ENCODE measurements at places on chromosomes 1 and 21.
A peak's percentile ranks its signal among the peaks of the same experiment; 100 is the strongest.

- no peak for DNase-seq
Observed at GRCh38 chr1:116331523-116331922, 41.5 kb upstream of the ATP1A1 start.

GRCh38 chr1:44631333-44631646, 43.0 kb downstream of the TMEM53 start:
- no peak for DNase-seq

DNA sequence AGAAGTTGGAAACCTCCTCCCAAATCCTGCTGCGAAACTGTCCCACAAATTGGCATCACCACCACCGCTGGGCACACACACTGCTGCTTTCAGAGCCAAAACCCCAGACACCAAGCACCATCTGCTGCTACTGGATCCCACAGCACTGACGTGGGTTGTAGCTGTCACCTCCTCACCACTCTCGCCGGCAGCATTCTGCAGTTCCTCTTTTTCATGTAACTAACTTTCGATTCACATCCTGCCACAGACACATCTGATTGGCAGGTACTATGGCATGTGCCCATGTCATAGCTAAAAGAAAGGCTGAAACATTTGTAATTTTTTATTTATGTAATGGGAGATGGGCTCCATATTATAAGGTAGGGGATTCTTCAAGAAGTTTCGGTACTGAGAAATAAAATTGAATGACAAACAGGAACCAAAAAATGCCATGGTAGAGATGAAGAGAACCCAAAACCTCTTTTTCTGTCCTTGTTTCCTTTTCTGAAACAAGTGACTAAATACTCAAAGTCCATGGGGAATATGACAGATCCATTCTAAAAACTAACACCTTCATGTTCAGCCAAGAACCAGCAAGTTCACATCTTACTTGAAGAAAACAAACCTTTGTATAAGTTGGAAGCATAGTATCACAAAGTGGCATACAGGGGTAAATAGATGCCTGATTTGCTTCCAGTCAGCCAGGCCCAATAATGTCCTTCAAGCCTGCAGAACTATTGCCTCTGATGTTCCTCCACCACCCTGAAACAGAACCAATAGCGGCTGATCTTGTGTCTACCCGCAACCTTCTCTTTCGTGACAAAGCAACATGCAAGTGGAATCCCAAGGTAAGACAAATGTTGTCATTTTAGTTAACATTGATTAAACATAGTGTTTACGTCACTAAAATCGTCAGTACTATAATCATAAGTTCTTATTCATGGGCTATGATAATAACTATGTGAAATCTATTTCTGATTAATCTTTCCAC, 26.6 kb upstream of the RGS13 start:
- no peak for DNase-seq

GRCh38 chr1:102842606-102843005, 265.7 kb downstream of the COL11A1 start:
- no peak for DNase-seq

DNA sequence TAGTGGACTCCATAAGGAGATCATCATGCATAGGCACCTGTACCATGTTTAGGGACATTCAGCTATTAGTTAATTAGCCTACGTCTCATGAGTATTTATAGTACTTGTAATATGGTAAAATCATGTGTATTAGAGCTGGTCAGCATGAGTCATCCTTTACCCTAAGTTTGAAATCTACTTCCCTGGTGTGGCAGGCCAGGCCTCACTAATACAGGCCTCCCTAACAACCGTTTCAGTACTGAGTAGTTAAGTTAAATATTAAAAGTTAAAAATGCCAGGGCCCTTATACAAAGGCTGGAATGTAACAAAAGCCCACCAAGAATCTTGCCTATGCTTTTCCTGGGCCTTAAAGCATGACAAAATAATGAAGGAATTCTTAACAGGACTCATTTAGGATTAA, 356.3 kb upstream of the DPYD start:
- no peak for DNase-seq

- no peak for DNase-seq
Observed at GRCh38 chr1:172390683-172391551, 29.6 kb upstream of the C1orf105 start.

DNA sequence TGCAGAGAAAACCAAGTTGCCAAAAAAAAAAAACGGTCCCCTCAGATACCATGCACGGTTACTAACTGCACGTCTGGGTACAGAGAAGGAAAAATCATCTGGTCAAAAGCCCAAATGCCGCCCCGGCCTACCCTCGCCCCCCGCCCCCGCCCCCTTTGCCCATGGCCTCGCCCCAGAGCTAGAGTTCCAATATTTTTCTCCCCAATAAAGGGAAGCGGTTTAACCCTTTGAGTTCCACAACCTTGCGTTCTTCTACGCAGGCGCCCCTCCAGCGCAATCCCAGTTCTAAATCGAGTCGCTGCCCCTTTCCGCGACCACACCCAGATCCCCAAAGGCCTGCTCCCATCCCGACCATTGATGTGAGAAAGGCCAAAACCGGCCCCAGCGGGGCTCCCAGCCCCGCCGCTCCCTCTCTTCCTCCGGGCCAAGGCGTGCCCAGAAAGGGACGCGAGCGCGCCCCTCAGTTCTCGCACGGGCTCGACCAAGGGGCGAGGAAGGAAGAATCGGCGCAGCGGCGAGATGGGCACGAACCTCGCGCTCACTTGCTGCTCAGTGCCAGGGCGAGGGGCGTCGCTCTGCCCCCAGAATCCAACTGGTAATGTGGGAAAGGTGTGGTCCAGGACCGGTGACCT, 797 bp downstream of the WDR47 start:
- DNase-seq: peak; percentile 53

GRCh38 chr1:15405106-15405850, 4.4 kb upstream of the EFHD2 start:
- no peak for DNase-seq

- no peak for DNase-seq
Observed at GRCh38 chr1:15726508-15726907, 9.6 kb upstream of the SLC25A34 start.

DNA sequence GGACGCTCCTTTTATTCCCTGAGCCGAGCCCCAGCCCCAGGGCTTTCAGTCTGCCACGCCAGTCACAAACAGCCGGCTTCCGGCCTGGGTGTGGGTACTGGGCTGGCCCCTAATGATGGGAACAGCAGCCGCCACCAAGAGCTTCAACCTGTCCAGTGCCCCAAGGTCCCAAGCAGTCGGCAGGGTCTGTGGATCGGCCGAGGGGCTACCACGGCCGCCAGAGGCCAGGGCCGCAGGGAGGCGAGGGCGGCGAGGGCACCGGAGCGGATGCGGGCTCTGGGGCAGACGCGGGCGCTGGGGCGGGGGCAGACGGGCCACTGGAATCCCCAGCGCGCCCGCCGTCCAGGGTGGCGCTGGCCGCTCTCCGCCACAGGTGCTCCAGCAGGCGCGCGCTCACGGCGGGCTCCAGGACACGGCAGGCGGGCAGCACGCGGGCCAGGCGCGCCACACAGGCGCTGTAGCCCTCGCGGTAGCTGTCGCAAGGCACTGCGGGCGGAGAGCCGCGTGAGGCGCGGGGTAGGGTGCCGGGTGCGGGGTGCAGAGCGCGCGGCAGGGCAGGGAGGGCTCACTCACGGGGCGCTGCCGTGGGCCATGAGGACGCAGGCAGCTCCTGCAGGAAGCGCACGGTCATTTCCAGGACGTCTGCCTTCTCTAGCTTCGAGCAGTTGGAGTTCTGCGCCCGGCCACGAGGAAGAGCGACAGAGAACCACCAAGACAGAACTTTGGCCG, 887 bp downstream of the HES2 start:
- no peak for DNase-seq

DNA sequence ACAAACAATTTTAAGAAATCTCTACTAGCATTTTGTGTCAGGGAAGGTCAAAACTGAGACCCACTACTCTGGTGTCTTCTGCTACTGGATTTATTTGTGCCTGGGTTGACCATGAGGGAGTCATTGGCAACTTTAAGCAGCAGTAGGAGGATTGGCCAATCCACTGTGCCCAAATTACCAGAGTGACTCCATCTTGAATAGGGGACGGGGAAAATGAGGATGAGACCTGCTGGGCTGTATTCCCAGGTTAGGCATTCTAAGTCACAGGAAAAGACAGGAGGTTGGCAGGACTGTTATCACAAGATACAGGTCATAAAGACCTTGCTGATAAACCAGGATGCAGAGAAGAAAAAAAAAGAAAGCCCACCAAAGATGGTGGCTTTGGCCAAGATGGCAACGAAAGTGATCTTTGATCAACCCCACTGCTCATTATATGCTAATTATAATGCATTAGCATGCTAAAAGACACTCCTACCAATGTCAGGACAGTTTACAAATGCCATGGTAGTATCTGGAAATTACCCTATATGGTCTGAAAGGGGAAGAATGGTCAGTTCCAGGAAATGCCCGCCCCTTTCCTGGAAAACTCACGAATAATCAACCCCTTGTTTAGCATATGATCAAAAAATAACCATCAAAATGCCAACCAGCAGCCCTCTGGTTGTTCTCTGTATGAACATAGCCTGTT, 200.9 kb downstream of the LTN1 start:
- DNase-seq: no peak

- DNase-seq: no peak
Observed at GRCh38 chr1:92277105-92277723, 21.6 kb downstream of the GLMN start.

DNA sequence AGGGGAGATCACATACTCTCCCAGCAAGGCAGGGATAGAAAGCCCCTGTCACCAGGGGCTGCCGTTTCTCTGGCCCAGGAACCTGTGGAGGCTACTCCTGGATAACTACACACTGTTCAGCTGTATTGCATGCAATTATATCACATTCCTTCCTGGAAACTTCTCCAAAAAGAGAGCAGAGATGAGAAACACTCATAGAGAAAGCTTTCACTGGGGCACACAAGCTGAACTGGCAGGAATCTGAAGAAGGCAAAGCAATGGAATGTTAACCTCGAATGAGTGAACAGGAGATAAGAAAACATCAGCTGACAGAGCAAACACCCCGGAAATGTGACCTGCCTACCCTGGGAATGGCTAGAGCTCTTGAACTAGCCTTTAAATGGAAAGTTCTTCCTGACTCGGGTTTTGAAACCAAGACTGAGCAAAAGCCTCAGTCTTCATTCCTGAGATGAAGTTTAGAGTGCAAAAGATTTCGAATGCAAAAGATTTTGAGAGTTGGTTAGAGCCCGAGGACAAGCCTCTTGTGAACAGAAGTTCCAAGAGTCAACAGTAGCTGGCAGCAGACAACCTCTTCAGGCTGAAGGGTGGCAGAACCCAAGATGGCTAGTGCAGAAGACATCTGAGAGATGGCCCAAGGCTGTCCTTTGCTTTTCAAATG, 32.3 kb downstream of the CCN1 start:
- DNase-seq: no peak

GRCh38 chr1:113628997-113629396, 130.3 kb downstream of the PHTF1 start:
- no peak for DNase-seq

DNA sequence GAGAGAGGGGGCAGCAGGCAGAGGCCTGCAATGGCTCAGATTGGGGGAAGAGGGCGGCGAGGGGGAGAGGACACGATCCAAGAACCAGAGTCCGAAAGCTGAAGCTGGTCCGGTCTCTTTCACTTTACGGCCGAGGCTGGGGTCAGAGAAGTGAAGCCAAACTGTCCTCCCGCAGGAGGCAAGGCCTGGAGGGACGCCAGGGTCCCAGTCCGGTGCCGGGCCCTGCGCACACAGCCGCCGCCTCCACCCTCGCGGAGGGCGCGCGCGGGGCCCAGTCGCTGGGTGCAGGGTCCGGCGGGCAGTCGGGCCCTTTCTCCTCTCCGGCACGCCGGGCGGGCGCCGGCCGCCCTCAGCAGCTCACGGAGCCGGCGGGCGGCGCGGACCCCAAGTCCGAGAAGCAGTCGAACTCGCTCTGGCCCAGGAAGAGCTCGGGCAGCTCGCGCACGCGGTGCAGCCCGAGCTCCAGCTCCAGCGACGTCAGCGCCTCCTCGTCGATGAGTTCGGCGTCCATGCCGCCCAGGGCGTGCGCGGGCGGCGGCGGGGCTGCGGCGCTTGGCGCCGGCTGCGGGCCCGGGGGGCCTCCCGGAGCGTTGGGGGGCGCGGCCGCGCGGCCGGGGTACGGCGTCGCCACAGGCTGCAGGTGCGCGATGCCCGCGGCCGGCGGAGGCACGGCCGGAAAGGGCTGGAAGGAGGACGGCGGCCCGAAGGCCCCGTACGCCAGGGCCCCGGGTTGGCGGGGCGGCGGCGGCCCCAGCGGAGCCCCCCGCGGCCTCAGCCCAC, 749 bp downstream of the CITED4 start:
- DNase-seq: no peak

DNA sequence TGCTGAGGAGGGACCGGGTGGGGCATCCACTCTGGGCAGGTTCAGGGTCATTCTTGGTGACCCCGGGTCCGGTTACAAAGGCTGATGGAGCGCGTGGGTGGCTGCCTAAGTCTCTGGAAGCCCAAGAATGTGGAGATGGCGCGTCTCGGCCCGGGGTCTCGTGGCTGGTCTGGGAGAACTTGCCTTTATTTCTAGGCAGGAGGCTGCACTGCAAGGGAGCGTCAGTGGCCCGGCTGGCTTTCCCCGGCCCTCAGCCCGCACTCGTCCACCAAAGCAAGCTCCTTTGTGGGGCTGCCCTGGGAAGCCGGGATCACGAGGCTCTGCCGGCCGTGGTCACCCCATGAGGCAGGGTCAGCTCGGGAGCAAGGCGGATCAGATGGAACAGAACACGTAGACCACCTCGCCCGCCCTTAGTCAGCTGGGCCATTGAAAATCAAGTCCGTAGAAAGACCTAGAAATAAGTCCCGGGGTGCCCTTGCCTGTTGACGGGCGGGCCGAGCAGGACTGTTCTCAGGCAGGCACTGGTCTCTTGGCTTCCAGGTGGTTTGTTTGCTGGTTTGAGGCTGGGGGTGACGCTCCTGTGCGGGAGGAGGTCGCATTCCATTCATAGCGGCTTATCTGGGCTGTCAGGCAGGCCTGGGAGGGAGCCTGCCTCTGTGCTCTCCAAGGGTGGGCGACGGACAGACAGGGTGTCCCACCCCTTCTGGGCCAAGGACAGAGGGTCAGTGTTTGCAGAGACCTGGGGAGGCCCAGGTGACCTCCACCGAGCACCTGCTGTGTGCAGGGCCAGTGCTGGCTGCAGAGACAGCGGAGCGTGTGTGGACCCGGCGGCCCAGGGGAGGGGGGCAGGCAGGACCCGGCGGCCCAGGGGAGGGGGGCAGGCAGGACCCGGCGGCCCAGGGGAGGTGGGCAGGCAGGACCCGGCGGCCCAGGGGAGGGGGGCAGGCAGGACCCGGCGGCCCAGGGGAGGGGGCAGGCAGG, 25.8 kb downstream of the COL18A1 start:
- DNase-seq: no peak

- DNase-seq: no peak
Observed at GRCh38 chr1:183880531-183881243, 75.8 kb downstream of the RGL1 start.

DNA sequence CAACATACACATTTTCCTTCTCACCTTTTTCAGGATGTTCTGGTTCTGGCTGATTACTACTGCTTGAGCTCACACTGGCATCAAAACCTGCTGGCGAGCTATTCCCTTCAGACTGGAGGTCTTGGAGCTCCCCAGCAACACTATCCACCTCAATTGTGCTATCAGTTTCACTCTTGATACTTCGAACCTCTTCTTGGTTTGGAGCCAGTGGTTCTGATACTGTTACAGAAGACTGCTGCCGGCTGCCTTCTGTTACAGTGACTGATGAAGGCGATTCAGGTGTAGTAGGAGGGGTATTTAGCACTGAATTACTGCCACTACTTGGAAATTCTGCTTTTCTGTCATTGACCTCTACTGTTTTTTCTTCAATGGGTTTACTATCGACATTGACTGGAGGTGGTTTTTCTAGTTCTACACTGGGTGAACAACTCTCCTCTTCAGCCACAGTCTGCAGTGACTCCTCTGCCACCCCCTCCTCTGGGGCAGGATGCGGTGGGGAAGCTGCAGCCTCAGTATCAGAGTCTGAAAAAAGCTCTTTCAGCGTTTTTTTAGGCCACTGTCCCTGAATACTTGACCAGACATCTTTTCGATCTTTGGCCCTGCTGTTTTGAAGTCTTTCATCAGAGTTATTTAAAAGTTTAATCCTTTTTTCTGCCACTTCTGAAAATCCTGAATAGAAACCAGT, 20.7 kb upstream of the RBM34 start:
- no peak for DNase-seq
